Activated naive CD8-positive, alpha-beta T cell treated with anti-CD3 and anti-CD28 coated beads, Interleukin-2, amount 50 U/mL, for 24 hours (primary cell): ENCODE measurements at places on chromosomes 4 and X.

GRCh38 chr4:46933686-46934085 is 24.6 kb upstream of the COX7B2 start:
- DNase-seq = no peak

DNA sequence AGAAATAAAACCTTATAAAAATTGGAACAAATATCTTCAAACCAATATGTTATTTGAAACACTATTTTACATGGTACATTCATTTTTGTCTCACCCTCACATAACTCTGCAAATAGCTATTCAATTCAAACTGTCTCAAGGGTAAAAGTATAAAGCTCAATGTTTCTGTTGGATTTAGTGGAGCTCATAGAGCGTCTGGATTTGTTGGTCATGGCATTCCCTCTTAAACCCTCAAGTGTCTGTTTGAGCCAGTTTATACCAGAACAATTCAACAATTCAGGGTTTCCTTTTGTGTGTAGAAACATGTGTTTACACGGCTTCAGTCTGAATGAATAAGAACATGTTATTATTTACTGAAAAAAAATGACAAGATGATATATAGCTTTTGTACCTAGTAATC is 161.6 kb downstream of the PCDH18 start:
- DNase-seq = no peak

DNA sequence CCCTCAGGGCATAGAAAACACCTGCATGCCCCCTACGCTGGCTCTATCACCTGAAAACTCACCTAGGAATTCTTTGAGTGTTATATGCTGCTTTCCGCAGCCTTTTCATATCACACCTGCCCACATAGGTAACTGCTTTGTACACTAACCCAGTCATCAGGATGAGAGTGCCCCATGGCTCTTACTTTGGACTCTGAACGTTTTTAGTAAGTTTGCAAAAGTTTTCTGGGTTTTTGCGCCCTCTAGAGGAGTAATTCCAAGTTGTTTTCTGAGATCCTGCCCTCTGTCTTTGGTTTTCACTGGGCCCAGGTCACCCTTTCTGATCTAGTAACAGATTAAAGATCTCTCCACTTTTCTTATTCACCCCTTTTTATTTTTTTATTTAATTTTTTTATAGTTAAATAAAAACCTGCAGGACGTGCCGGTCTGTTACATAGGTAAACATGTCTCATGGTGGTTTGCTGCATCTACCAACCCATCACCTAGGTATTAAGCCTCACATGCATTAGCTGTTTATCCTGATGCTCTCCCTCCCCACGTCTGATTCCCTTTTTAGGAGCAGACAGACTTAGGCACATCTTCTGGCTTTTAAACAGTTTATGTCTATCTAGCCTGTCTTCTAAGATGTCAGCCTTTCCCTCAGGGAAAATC is 139.2 kb downstream of the NWD2 start:
- no peak for DNase-seq

GRCh38 chr4:2341911-2342652 is 76.4 kb downstream of the ZFYVE28 start:
- DNase-seq = no peak

- peak; percentile 60 for DNase-seq
Measured at GRCh38 chr4:42568610-42569207, 88.2 kb downstream of the ATP8A1 start.

DNA sequence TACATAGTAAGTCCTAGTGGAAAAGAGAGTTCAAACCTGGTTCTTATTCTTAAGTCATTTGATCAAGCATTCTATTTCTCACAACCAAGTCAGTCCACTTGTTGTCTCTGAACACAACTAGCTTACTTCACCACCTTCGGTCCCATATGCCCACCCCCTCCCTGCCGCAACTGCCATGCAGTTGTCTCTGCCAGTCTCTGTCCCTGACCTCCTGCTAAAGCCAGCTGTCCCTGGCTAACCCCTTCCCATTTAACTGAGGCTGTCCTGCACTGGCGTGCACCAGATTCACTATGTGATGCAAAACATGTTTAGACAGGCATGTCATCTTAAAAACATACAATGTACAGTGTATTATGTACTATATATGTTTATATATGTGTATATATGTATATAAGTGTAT is 12.7 kb downstream of the FRAS1 start:
- no peak for DNase-seq

GRCh38 chr4:60884587-60884986 is 315.5 kb upstream of the ADGRL3 start:
- DNase-seq = no peak

DNA sequence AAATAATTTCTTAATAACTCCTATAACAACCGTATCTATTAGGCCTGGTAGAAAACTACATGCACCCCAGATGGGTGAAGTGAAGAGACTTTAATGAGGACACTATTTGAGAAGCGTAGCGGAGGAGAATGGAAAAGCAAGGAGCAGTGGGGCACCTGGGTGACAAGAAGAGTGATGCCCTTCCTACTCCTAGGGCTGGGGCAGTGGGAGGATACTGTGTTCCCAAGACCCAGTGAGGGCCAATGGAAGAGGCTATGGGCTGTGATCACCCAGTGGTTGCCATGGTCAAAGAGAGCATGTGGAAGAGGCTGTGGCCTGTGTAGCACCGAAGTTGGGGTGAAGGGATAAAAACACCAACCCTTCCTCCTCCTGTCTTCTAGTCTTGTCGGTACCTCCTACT is 86.5 kb upstream of the SHISA3 start:
- no peak for DNase-seq

DNA sequence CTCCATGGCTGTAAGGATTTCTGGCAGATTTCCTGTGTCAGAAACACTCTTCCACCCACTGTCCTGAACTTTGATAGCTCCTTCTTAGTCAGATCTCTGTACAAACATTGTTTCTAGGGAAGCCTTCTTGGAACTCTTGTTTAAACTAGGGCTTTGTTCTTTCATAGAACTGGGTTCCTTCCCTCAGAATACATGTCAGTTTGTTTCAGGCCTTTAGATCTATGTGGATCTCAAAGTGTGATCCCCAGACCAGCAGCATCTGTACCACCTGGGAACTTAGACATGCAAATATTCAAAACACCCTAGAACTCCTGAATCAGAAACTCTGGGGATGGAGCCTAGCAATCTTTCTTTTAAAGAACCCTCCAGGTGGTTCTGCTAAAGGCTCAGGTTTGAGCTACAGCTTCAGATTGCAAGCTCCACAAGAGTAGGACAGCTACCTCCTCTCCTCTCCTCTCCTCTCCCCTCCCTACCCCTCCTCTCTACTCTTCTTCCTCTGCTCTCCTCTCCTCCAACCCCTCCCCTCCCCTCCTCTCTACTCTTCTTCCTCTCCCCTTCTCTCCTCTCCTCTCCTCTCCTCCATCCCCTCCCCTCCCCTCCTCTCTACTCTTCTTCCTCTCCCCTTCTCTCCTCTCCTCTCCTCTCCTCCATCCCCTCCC is 12.7 kb downstream of the RASSF6 start:
- DNase-seq = no peak

DNA sequence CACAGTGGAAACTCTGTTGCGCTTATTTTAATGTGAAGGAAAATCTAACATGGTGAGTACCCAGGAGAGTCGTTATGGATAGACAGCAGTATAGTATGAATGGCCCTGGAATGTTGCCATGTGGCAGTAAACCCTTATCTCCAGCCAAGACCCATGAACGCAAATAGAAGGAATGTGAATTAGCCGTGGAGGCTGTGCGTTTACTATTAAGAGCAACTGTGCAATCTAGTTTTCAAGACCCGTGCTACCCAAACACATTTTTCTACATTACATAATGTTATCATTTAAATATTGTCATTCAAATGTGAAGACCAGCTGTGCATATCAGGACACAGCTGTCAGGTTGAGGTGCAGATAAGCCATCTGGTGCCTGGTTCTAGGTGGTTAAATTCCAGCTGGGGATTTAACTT is 13.3 kb upstream of the AGA start:
- no peak for DNase-seq

GRCh38 chr4:186020793-186021407 is 48.1 kb upstream of the TLR3 start:
- no peak for DNase-seq

- no peak for DNase-seq
Measured at GRCh38 chr4:170190265-170190664, 100.5 kb upstream of the AADAT start.

DNA sequence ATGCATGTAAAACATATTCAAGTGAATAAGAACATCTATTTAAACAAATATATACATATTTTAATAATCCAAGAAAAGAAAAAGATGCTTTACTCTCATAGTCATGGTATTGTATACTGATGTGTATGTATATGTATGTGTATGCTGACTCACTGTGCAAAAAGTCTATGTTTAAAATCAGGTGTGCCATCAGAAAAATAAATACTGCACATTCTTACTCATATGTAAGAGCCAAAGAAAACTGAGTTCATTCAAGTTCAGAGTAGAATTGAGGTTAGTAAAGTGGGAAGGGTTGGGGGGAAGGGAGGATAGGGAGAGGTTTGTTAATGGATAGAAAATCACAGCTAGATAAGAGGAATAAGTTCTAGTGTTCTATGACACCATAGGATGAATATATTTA is 403.9 kb upstream of the SMIM31 start:
- DNase-seq = no peak
